Activated CD4-positive, alpha-beta T cell treated with anti-CD3 and anti-CD28 coated beads for 24 hours (primary cell): ENCODE measurements at places on chromosomes 5 and 9.

GRCh38 chr5:109329333-109330237 is 80.2 kb downstream of the PJA2 start:
- DNase-seq = no peak

GRCh38 chr9:128770286-128771030 is 1.3 kb downstream of the ZER1 start:
- no peak for DNase-seq

- no peak for DNase-seq
Observed at GRCh38 chr9:133780404-133780945, 42.3 kb upstream of the SARDH start.

GRCh38 chr9:4826417-4827166 is 33.8 kb downstream of the RCL1 start:
- DNase-seq = no peak

GRCh38 chr5:43044181-43044914 is 4.2 kb upstream of the ANXA2R start:
- no peak for DNase-seq
